ENCODE measurements at places on chromosomes 12 and 14.

DNA sequence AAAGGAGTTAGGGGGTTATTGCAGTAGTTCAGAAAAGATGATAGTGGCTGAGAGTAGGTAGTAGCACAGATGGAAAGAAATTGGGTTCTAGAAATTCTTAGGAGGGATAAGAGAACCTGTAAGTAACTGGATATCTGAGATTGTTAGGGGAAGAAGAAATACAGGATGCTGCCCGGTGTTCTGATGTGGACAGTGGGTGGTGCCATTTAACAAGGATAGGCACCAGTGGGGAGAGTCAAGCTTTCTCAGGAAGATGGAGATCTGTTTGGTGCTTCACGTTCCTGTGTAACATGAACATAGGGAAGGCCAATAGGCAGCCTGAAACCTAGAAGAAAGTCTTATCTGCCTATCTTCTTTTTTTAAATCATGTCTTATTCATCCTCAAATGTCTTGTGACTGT lies 245.9 kb downstream of the NPAS3 start:
- no peak for DNase-seq

DNA sequence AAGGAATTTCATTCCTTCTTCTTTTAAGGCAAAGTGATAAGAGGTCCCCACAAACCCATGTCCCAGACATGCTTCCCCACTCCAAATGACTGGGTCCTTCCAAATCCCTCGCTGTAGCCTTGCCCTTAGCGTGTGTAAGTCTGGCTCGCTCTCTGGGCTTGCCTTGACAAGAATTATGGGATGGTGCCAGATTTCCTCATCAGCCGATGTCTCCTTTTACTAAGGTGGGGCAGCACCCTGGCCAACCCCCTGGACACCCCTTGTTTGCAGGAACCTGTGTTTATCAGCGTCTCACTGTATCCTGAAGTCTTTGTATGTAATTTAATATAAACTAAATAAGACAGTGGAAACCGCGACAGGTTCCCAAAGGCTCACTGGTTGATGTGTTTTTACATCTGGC lies 493.3 kb downstream of the EGLN3 start:
- DNase-seq: no peak

- no peak for DNase-seq
These were observed 25.4 kb downstream of the BCL11B start for GRCh38 chr14:99246536-99247097.

DNA sequence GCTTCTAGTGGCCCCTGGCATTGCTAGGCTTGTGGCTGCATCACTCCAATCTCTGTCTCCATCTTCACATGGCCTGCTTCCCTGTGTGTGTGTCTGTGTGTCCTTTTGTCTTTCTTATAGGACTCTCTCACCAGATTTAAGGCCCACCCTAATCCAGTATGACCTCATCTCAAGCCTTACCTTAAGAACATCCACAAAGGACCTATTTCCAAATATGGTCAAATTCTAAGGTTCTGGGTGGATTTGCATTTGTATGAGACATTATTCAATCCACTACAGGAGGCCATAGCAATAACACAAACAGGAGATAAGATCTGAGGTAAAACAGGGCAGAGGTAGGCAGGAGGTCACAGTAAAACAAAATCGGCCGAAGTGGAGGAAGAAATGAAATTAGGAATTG lies 375.9 kb downstream of the BTG1 start:
- DNase-seq: no peak

DNA sequence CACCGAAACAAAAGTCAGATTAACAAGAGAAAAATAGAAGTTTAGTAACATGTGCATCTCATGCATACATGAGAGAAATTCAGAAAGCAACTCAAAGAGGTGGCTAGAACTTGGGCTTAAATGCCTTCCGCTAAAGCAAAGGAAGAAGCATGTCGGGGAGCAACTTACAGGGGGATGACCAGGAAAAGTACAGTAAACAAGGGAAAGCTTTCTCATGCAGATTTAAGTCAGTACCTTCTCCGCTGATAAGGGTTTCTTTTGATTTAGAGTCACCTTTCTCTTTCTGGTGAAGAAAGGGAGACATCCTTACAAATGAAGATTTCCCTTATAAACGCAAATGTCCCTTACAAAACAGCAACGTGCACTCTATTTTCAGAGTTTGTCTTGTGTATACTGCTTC lies 6.0 kb upstream of the RNASE6 start:
- DNase-seq: no peak

GRCh38 chr12:124861492-124861891 lies 2.2 kb downstream of the SCARB1 start:
- no peak for DNase-seq

DNA sequence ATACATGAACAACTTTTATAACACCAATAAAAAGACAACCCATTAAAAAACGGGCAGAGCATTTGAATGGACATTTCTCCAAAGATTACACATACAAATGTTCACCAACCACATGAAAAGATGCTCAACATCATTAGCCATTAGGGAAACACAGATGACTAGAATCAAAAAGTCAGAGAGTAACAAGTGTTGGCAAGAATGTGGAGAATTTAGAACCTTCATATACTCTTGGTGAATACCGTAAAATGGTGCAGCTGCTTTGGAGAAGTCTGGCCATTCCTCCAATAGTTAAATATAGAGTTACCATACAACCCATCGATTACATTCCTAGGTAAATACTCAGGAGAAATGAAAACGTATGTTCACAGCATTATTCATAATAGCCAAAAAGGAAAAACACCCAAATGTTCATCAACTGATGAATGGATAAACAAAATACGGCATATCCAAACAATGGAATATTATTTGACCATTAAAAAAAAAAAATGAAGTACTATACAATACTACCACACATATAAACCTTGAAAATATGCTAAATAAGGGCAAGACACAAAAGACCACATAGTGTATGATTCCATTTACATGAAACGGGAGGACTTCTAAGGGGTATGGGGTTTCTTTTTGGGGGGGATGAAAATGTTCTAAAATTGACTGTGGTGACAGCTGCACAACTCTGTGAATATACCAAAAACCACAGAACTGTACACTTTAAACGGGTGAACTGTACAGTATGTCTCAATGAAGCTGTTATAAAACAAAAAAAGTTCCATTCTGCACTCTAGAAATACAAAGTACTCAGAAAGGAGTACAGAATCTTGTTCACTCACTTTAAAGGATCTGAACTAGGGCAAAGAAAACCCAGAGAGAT lies 3.2 kb downstream of the CORO1C start:
- DNase-seq: no peak

- no peak for DNase-seq
These were observed at the start of gene ASB2 for GRCh38 chr14:93976477-93977057. TSS of gene ASB2 (minus strand) at chr14:93976570. CDS start at chr14:93964539, 12,031 bp downstream.
